ENCODE measurements at places on chromosomes 1 and 21.

- DNase-seq = no peak
Measured at GRCh38 chr1:53449021-53449420, 10.2 kb upstream of the DMRTB1 start.

GRCh38 chr1:205545991-205546390 is 41.5 kb downstream of the CDK18 start:
- DNase-seq = no peak

- DNase-seq = no peak
Measured at GRCh38 chr1:61450872-61451571, 273.9 kb downstream of the TM2D1 start.

DNA sequence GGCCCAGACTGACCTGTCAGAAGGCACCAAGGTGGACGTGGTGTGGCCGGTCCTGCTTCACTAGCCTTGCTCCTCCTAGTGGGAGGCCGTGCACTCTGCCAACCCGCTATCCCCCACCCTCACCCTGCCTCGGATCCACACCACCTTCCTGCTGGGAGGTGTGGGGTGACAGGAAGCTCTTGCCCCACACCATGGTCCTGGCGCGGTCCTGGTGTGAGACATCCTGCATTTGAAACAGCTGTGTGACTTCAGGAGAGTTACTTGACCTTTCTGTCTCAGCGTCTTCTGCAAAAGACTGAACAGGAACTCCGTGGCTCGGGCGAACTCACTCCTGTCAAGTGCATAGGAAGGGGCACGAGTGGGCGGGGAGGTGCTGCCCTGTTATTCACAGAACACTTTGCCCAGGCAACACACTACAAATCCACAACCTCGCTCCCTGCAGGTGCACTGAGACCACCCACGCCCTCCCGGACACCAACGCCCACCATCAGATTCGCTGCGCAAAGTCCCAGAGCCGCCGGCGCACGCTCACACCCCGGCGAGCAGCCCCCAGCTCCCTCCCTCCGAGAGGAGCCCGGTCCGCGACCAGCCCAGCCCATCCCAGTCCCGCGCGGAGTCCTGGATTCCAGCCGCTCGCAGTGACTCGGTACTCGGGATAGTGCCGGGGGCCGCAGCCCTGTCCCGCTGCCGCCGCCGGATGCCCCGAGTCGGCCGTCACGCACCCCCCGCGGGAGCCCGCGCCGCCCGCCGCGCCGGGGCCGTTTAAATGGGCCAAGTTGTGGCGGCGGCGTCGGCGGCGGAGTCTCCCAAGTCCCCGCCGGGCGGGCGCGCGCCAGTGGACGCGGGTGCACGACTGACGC is at the start of gene SAMD11:
Gene SAMD11 (plus strand): TSS at position 793 of the 860 bp plus-strand sequence. CDS start 509 bp downstream, outside the sequence.
- peak; percentile 39 for DNase-seq
